Activated naive CD4-positive, alpha-beta T cell treated with anti-CD3 and anti-CD28 coated beads for 36 hours (primary cell): ENCODE measurements at places on chromosomes 4 and X.

DNA sequence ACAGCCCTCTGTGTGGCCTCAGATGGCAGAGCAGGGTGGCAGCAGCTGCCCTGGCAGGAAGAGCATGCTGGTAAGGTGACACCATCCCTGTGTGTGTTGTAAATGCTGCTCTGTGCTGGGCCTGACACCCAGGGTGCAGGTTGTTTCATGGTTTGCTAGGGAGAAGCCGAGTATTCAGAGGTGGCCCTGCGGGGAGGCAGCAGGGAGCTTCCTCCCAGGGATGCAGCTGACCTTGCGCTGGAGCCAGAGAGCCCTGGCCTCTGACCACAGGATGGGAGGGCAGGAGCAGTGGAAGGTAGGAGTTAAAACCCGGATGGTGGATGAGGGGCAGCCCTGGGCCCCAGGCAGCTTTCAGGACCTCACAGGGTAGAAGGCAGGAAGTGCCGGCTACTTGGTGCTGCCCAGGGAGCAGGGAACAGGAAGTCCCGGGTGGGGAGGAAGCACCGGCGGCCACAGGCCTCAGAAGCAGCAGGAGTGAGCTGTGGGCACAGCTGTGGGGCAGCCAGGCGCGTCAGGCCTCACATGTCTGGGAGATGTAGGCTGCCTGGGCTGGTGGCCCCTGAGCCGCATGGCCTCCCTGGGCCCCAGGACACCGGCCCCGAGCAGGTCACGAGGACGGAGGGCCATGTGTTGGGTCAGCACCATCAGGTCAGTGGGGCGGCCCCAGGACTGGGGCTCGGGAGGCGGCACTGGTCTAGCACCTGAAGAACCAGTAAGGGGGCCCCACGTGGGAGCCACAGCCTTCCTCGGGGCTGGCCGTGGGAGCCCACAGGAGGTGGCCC is 19.1 kb downstream of the SH3BP2 start:
- peak; percentile 82 for DNase-seq

GRCh38 chr4:147477439-147477838 is 3.5 kb upstream of the EDNRA start:
- no peak for DNase-seq

GRCh38 chr4:62549601-62550000 is 1349.5 kb downstream of the ADGRL3 start:
- no peak for DNase-seq

DNA sequence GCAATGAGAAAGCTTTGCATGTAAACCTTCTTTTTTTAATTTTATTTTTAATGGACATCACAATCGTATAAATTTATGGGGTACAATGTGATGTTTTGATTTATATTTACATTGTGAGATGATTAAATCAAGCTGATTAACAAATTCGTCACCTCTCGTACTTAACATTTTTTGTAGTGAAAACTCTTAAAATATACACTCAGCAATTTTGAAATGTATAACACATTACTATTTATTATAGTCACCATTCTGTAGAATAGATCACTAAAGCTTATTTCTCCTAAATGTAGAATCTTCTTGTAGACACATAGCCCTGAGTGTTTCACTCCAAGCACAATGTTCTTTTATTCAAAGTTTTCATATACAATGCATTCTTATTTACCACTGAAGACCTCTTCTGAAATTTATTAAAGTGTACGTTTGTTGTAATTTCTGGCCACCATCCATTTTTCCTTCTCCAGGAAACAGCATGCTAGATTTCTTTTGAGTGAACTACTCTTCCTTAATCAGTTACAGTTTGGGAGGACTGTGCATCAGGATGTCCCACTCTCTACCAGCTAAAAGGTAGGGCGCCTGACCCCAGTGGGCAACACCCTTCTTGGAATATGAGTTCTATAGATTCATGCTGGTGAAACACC is 4.4 kb upstream of the RBBP7 start:
- no peak for DNase-seq

- no peak for DNase-seq
These were observed 14.6 kb upstream of the SPRY1 start for GRCh38 chr4:123381996-123382395.

- DNase-seq: peak; percentile 57
These were observed 63.0 kb upstream of the ENPP6 start for GRCh38 chr4:184280591-184281071.

GRCh38 chr4:16315456-16315855 is 89.2 kb upstream of the TAPT1 start:
- DNase-seq: no peak

GRCh38 chrX:10090319-10090718 is 66.5 kb upstream of the CLCN4 start:
- no peak for DNase-seq

DNA sequence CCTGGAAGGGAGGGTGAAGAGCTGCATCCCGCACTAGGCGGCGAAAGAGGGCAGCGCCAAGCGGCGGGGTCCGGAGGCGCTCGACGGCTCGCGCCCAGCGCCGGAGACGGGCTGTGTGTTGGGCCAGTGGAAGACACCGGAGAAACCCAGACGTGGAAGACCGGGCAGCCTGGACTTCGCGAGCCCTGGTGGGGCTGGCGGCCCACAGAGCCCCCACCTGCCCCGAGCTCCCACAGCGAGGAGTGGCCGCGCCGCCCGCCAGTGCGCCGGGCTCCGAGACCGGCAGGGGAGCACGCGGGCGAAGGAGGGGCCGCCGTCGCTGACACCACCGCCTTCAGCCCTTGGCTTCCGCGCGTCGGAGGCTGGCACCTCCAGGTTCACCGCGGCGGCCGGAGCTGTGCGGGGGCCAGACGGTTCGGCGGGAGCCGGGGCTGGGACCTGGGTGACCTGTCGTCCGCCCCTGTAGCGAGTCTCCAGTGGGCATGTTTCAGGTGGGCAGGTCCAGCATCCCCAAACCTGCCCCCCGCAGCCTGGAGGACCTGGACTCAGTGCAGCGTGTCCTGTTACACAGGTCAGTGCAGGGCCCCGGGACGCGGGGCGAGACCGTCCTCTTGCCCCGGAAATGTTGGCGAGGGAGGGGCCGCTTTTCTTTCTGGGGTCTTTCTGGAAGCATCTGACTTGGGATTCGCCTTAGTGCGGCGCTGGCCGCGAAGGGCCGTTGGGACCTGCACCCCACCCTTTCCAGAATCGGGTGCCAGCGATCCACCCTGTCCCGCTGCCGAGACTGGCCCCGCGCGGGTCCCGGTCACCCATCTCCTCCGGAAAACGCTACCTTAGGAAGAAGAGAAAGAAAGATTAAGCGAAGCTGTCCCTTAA is 9.6 kb upstream of the INTU start:
- no peak for DNase-seq

DNA sequence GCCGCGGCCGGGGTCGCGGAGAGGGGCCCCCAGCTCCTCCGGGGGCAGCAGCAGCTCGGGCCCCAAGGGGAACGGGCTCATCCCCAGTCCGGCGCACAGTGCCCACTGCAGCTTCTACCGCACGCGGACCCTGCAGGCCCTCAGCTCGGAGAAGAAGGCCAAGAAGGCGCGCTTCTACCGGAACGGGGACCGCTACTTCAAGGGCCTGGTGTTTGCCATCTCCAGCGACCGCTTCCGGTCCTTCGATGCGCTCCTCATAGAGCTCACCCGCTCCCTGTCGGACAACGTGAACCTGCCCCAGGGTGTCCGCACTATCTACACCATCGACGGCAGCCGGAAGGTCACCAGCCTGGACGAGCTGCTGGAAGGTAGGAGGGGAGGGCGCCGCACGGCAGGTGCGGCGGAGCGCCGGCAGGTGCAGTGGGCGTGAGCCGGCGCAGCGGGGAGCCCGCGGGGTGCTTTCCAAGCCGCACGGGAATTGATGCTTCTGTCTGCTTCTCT is 886 bp downstream of the DCLK2 start:
- peak; percentile 27 for DNase-seq

GRCh38 chr4:7904952-7905915 is 34.4 kb downstream of the AFAP1 start:
- DNase-seq: no peak

DNA sequence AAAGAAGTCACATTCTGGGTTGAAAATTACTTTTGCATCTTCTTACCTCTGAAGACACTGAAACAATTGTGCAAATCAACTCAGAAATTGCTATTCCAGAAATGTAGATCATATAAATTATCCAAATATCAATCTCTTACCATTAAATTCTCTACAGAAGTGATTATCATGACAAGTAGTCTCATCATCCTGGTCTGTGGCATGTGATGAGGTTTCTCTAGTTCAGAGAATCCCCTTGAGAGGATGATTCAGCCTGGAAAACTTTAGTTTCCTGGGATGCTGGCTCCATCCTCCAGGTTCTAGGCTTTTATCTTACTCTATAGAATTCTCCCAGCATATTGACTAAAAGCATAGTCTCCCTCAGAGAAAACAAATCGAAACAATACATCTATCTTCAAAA is 76.2 kb upstream of the S100G start:
- DNase-seq: no peak

- no peak for DNase-seq
These were observed 317.5 kb downstream of the RAPGEF2 start for GRCh38 chr4:159420162-159421057.

DNA sequence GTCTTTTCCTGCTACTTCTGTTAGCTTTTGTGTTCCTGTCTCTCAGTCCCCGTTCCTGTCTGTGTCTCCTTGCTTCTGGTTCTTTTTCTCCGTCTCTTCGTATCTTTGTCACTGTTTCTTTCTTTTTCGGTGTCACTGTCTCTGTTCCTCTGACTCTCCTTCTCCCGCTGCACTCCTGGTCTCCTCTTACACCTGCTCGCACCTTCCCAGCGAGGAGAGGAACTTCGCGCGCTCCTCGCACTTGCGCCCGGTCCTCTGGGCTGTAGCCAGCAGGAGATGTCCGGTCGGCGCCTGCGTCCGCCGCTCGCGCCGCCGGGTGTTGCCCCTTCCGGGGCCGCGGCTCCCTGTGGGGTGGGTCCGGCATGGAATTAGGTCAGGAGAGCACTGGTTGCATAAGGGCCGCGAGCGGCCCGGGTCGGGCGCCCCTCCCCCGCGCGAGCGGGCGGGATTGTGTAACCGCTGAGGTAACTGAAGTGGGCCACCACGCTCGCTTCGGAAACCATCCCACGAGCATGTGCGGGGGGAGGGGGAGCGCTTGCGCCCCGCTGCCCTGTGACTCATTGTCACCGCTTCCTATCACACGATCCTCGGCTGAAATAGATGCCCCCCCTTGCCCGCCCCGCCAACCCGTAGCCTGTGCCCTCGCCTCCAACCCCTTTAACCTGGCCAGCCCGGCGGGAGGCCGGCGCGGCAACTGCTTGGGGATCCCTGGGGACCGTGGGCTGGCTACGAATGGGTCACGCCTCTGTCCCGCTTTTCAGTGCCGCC is 1.6 kb downstream of the LONRF3 start:
- DNase-seq: peak; percentile 69

GRCh38 chr4:107035819-107036583 is at the start of gene DKK2:
Gene DKK2 (minus strand): TSS chr4:107036313. CDS start chr4:107035591, 722 bp downstream.
- DNase-seq: peak; percentile 6

DNA sequence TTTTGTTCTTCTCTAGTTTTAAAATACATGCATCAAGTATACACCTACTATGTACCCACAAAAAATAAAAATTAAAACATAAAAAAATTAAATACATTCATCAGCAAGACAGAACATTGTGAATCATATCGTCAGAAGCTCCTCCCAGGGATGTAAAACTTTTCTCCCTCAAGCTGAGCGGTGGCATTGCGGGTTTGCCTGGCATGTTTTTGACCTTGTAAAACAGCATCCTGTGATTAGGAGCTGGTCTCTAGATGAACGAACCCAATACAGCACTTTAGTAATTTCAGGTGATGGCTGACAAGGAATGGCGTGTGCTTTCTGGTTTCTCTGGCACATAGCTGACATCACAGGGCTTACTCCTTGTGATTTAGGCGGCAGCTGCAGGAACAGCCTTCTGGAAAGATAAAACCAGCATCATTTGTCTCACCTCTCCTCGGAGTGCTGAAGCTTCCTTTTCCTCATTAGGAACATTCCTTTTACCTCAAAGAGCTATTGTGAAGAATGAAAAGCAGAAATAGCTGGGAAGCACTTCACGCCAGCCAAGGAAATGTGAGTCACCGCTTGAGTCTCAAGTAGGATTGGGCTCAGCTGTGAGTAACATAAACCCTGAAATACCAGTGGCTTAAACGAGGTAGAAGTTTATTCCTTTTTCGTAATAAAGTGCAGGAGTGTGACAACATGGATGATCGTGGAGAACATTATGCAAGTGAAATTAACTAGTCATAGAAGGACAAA is 44.3 kb downstream of the NYX start:
- DNase-seq: no peak

GRCh38 chrX:71098302-71098701 is 2.7 kb downstream of the FOXO4 start:
- peak; percentile 79 for DNase-seq

DNA sequence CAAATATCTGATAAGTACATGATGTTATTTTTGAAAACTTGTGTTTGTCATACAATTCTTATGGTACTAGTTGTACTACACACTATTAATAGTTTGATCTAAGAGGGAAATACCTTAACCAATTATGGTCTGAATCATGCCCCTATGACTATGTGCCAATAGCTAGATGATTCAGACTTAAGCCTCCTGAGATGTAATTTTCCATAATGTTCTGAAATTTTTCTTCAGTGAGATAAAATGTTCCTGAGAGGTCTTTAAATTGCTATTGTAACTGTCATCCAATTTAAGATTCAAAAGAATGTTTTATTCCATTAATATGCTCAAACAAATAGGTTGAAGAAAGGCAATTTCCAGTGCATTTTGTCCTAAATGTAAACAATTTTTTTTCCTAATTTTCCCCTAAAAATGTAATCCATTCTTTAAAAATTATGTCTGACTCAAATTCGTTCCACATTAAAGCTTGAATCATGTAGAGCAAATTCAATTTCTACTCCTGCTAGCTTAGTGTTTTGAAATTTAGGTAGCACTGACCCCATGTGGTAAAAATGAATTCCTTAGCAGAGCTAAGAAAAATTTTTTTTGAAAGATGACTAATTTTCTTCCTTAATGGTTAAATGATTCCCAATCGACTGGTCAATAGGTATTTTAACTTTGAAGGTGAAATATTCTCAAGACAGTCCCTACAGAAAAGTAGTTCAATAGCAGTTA is 49.1 kb downstream of the APOOL start:
- DNase-seq: no peak

GRCh38 chrX:53005327-53005726 is 43.3 kb upstream of the GPR173 start:
- no peak for DNase-seq

DNA sequence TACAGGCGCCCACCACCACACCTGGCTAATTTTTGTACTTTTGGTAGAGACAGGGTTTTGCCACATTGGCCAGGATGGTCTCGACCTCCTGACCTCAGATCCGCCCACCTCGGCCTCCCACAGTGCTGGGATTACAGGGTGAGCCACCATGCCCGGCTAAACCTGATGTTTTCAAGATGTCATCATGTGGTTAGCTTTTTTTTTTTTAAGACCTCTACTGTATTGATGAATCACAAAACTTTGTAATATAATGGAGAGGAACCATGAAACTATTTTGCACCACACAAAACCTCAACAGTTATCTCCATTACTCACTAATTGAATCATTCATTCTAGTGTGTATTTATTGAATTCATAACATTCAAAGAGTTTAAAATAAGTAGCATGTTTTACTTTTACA is 94.7 kb upstream of the NEIL3 start:
- no peak for DNase-seq

- peak; percentile 34 for DNase-seq
These were observed 42.7 kb upstream of the PHEX start for GRCh38 chrX:21989384-21989783.
